Amniotic epithelial cell (primary cell): ENCODE measurements at places on chromosomes 12 and 14.

DNA sequence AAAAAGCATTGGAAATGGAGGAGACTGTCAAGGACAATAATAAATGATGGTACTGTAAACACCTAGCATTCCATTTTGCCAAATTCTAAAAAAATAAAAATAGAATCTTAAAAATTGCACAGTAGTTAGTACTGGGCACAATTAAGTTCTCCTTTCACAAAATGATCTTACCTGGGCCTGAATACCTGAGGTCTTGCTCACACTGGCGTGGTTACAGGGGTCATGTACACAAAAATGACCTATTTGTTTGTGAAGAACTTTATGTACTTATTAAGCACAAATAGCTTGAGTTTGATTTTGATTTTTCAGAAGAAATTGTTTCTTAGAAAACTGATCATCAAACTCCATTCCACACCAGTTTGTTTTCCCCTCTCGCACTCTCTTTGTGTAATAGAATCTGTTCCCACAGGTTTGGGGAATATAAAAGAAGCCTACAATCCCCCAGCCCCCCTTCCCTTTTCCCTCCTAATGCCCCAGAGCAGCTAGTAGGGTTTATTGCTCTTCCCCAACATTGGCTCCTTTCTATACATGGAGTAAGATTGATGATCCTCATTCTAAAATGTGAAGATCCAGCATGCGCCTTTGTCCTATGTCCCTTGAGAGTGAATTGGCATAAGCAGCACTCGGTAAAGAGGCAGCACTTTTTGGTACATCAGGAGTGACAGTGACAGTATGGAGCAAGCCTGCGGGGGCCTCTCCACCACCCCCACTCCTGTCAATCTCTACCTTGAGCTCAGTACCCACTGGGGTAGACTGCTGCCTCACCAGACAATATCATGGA, 204.3 kb downstream of the ASCL1 start:
- DNase-seq: no peak

DNA sequence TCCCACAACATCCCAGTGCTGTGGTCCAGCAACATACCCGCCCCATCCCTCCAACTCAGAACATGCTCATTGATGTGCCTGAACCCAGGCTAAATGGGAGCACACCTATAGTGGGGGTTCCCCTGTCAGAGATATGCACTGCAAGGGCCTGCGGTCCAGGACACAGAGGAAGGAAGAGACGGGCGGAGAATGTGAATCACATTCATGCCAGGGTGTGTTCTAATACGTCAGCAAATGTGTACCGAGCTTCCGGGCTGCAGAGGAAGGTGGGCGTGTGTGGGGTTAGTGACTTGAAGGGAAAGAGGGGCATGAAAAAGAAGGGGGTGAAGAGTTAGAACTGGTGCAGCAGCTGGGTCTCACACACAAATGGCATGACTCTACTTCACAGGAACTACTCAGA, 83.7 kb downstream of the DPF3 start:
- no peak for DNase-seq

GRCh38 chr12:113720629-113721028, 245.5 kb downstream of the RBM19 start:
- no peak for DNase-seq

DNA sequence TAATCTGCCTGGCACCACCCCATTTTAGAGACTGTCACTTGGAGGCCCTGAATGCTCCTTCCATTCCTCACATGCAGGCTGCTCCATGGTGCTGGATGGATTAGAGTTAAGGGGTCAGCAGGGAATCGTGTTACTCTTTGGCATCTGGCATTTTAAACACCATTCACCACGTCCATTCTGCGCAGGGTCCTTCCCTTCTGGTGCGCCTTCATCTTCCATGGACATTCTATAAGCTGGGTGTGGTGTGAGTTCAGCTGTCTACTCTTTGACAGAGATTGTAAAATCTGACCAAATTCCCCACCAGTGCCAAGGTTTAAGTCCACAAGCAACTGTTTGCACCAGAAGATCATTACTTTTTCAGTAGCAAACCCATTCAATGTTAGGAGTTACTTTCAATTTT, 47.8 kb downstream of the GIT2 start:
- no peak for DNase-seq

- no peak for DNase-seq
These were observed 84.9 kb upstream of the DIO3 start for GRCh38 chr14:101476258-101476915.

GRCh38 chr12:105933671-105934665, 204.8 kb downstream of the NUAK1 start:
- peak; percentile 93 for DNase-seq

DNA sequence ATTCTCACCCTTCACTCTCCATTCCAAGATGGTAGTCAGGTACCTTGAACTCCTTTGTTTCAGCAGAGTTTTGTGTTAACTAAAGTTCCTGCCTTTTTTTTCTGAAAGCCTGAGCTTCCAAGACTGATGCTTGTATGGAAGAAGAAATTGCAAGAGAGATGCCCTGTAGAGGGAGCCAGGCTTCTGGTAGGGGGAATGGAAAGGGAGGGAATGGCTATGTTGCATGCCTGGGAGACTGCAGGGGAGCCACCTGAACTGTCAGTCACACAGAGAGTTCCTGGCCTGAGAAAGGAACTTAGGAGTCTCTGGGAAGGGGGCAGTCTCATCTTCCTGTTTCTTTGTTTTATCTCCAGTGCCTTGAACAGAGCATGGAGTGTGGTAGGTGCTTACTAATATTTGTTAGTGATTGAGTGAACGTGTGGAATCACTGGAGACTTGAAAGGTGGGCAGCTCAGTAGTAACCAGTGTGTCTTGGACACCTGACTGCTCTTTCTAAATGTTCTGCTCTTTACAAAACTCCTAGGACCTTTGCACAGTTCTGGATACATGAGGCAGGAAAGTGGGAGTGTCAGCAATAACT, 132.2 kb downstream of the ANO4 start:
- DNase-seq: no peak

DNA sequence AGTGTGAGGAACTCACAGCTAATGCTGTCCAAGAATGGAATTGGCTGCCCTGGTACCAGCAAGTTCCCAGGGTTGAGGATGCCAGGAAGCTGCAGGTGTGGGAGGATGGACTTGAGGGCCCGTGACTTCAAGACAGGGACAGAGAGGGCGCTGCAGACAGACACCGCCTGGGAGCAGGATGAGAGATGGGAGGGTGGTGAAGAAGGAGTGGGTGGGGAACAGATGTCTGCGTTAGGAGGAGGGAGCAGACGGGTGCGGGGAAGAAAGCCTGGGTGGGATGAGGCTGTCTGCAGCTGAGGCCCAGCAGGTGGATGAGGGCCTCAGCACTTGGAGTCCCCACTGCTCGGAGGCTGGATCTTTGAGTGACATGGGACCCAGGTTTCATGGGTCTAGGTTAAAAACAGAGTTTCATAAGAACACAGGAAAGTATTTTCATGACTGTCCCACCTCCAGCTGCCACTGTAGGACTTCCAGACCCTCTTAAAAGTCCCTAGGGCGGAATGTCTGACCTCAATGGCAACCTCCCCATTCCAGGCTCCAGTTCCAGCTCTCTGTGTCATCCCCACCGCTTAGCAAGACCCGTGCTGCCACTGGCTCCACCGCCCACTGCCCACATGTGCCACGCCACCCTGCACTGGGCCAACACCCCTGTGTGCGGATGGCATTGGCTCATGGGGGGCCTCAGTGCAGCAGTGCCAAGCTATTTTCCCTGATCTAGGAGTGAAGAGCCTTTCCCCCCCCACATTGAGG, 70.3 kb upstream of the SCN8A start:
- DNase-seq: no peak

- no peak for DNase-seq
These were observed 14.7 kb downstream of the KRT2 start for GRCh38 chr12:52637299-52637698.

GRCh38 chr12:132834181-132834711, 5.6 kb upstream of the GOLGA3 start:
- DNase-seq: no peak

- peak; percentile 94 for DNase-seq
These were observed 12.1 kb downstream of the VASH1 start for GRCh38 chr14:76773188-76773885.

- DNase-seq: no peak
These were observed 28.3 kb downstream of the SLC5A8 start for GRCh38 chr12:101181776-101182175.

DNA sequence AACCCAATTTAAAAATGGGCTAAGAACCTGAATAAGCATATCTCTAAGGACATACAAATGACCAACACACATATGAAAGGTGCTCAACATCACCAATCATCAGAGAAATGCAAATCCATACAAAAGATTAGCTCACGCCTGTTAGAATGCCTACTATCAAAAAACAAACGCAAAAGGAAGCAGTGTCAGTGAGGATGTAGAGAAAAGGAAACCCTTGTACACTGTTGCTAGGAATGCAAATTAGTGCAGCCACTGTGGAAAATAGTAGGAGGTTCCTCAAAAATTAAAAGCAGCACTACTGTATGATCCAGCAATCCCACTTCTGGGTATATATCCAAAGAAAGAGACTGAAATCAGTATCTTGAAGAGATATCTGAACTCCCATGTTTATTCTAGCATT, 133.0 kb downstream of the CPNE8 start:
- DNase-seq: no peak

- DNase-seq: peak; percentile 88
These were observed 16.9 kb downstream of the ASB2 start for GRCh38 chr14:93959239-93960107.

DNA sequence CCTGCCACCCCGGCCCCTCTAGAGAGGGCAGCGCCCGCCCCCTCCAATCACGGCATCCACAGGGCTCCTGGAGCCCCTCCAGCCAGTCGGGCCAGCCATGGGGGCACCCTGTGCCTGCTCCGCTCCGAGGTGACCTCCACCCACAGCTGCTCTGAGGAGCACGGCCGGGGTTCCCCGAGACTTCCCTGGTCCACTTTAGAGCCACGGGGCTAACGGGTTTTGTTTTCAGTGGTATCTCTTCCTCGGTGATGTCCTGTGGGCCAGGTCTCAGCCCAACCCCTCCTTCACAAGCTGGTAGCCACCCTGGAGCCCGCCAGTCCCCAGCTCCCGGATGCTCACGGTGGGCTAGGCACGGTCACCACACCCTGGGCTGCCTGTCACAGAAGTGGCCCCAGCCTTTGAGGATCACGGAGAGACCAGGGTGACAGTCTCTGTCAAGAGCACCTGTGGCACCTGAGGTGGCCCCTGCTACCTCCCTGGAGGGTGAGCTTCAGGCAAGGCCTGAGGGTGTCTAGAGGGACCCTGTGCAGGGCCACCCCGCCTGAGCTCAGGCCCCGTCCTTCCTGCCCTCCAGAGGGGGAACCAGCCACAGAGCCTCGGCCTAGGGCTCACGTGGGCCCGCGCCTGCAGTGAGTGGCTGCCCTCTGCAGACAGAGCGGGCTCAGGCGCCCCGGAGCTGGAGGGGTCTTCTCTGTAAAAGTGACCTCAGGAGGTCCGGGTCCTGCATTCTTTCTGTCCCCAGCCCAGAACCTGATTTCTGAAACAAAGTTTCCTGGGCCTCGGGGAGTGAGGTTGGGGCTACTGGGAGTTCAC, 146.0 kb upstream of the C14orf180 start:
- DNase-seq: no peak
